ENCODE measurements at places on chromosomes 3 and 15.

GRCh38 chr15:51709031-51709430, 27.7 kb downstream of the SCG3 start:
- no peak for DNase-seq

DNA sequence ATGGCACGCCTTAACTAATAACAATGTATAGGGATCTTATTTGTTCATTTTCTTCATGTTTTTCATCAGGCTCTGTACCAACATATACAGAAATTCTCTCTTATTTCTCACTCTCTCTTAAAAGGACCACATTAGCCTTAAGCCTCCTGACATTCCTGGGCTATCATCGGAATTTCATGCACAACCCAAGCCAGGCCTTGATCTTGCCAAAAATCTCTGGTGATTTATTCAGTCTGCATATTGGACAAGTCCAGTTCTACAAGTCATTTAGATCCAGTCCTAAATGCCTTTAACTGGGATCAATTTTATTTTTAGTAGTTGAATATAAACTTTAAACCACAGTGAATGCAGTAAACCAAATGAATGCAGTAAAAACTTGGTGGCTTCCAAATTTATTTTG, 385.4 kb downstream of the MECOM start:
- no peak for DNase-seq

DNA sequence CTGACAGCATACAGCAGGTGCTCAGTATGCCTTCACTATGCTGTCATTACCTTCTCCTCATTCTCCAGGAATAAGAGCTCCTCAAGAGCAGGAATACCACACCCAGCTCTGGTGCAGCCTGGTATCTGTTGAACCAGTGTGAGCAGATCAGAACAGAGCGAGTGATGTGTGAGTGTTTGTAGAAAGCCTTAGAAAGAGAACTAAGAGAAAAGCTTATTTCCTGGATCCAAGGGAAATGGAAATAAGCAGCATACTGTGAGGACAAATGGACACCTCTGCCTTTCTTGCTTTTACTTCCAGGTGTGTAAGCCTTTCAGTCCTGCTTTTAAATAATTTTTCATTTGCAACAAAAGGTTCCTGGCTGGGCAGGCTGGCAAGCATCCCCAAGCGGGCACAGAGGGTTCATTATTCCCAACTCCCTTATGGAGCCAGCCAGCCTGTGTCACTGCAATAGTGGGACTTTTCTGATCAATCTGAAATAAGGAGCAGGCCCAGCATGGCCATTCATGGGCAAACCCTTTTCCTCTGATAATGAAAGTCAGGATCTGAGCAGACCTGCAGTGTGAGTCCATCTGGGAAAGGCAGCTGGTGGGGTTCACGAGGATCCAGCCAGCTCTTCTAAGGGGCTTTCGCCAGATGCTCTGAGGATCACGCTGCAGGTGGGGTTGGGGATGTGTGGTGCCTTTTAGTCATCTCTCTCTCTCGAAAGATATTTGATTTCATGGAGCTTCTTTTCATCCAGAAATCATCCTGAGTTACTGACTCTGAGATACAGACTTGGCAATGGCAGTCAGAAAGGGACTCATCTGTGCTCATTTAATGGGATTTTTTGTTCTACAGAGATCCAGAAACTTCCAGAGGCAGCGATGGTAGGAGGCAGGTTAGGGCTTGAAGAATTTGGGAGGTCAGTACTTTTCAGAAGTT, 594.9 kb upstream of the CFAP20DC start:
- DNase-seq, result no peak

DNA sequence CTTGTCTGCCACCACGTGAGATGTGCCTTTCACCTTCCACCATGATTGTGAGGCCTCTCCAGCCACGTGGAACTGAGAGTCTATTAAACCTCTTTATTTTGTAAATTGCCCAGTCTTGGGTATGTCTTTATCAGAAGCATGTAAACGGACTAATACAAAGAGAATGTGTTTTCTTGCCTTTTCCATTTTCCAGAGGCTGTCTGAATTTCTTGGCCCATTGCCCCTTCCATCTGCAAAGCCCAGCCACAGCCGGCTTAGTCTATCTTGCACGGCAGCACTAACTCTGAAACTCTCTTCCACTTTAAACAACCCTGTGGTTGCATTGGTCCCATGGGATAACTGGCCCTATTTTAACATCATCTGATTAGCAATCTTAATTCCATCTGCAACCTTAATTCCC, 215.3 kb downstream of the LRTM1 start:
- no peak for DNase-seq

DNA sequence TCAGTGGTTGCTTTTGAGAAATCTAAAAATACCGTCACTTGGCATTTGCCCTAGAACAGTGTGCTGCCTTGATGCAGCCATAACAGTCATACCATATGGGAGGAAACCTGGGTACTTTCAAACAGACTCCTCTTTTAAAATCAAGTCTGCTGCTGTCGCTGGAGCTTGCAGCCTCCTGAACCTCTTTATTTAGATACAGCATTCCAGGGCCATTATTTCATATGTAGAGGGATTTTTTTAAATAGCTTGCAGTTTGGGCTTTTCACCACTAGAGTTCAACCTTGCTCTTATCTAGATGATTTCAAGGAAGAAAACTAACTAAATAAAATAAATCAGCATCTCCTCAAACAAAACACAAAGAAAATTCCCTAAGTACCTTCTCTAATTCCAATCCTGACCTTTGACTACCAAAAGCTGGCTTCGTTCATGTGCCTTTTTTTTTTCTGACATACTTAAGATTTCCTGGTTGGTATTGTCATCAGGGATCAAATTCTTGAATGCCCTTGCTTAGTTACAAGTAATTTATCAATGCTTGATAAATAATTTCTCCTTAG, 111.6 kb downstream of the KBTBD8 start:
- DNase-seq, result peak; percentile 17

DNA sequence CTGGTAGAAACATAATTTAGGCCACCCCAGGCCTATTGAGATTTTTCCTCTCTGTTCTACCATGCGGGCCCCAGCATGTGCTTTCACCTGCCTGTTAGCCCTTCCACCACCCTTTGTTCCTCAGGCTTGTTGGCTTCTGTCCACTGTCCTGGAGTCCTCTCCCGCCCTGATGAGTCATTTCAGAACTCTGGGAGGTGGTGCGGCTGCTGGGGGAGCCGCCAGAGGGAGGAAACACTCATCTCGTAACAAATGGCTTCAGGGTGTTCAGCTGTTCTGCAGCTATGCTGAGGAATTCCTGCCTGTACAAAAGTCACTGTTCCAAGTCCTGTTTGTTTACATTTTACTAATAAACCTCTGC, 36.3 kb downstream of the LRTM1 start:
- no peak for DNase-seq

- DNase-seq, result no peak
These were observed 104.0 kb downstream of the NR1I2 start for GRCh38 chr3:119885746-119886530.

- no peak for DNase-seq
These were observed 9.7 kb upstream of the LARP6 start for GRCh38 chr15:70863450-70864218.

DNA sequence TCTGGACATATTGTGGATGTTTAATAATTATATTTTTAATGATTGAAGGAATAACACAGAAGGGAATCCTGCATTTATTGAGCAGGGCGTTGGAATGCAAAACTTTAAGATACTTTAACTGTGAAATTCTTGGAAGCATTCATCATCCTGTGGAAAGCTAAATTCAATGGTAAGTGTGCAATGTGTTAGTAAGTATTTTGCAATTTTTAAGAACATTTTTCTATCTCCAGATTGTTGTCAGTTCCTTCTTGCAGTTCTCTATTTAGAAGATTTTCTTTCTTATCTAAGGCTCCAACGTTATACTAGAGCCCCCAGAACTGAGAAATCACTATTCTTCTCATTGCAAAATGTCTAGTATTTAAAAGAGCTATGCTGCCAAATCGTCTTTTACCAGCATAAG, 132.2 kb upstream of the TSC22D2 start:
- no peak for DNase-seq

- no peak for DNase-seq
These were observed 50.6 kb downstream of the B3GNT5 start for GRCh38 chr3:183303690-183304089.
